ENCODE measurements at places on chromosomes 5 and 9. TPM values are rescaled to one million over a fixed set of nuclear protein-coding genes. Genes with fewer than 3 reads are reported as not detected.

SEMA4D gene
- 53.9 TPM for total RNA-seq

GRCh38 chr5:132083071-132083678, 9.6 kb downstream of the CSF2 start:
- no peak for DNase-seq

DNA sequence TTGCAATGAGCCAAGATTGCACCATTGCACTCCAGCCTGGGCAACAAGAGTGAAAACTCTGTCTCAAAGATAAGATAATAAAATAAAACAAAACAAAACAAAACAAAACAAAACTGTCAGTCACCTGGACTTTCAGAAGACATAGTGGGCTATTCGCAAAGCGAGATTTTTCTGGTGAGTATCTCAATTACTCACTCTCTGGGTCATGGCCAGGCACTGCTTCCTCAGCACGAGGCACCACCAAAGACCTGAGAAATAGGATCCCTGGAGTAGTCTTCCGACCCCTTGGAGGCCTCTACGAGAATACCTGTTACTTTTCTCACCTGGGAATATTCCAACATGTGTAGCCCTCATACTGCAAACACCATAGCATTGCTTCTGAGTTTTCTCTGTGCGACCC, 201.7 kb upstream of the ZNF618 start:
- DNase-seq, result no peak

GRCh38 chr5:178441486-178442270, 148.5 kb downstream of the COL23A1 start:
- DNase-seq, result no peak

OR2V1 gene
- total RNA-seq, result not detected

DNA sequence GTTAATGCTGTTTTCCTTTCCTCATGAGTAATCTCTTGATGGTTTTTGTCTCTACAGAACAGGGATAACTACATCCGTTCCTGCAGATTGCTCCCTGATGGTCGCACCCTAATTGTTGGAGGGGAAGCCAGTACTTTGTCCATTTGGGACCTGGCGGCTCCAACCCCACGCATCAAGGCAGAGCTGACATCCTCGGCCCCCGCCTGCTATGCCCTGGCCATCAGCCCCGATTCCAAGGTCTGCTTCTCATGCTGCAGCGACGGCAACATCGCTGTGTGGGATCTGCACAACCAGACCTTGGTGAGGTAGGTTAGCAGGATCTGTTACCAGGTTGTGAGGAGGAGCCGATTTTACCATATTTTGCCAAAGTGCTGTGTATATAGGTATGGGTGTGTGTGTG, 148.2 kb downstream of the TLE4 start:
- DNase-seq, result no peak

SHROOM1 gene
- 0.54 TPM for total RNA-seq

- DNase-seq, result peak; percentile 29
These were observed 590 bp downstream of the RASGRF2 start for GRCh38 chr5:80960531-80961375.

GRCh38 chr5:31382051-31382878, 149.6 kb downstream of the DROSHA start:
- no peak for DNase-seq

DNA sequence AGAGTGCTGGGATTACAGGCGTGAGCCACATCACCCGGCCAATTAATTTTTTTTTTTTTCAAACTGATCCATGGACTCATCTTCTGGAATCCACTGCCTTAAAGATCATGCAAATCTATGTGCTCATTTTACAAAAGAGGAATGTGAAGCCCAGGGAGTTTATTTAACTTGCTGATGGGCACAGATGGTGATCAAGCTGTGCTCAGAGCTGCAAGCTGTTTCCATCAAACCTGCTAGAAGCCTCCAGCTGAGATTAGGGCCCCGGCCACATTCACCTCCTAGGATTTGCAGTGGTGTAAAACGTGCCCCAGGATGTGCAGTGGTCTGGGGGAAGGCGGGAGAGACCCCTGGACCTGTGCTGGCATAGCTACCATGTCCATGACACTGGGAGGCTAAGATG, 56.1 kb upstream of the TUT7 start:
- no peak for DNase-seq

P4HA2 gene
- 0.54 TPM for total RNA-seq

GRCh38 chr5:133675376-133676154, 63.2 kb upstream of the FSTL4 start:
- no peak for DNase-seq

GRCh38 chr5:83752700-83753099, 32.0 kb upstream of the HAPLN1 start:
- no peak for DNase-seq

GRCh38 chr5:6494939-6495338, 46.3 kb downstream of the UBE2QL1 start:
- DNase-seq, result no peak

- DNase-seq, result no peak
These were observed 55.5 kb downstream of the APC start for GRCh38 chr5:112793201-112793600.

GRCh38 chr5:179793468-179794139, at the start of gene LTC4S:
LTC4S (plus strand) TSS chr5:179793986; CDS start chr5:179794081, 95 bp downstream.
- DNase-seq, result peak; percentile 84

COL15A1 gene
- under 0.01 TPM for total RNA-seq

DNA sequence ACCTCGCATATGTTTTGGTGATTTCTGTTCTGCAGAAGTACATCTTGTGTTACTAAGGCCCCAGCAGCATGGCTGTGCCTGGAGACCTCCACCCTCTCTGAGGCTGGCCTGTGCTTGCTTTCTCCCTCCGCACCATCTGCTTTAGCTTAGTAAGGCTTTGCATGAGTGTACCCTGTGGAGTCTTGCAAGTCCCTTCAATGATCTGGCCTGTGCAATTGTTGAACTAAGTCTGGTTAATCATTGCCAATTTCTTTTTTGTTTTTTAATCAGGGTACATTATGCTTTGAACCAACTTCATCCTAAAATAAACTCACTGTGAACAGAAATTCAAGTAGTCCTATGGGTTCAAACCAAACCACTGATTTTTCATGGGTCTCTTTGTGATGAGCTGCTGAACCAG, 32.3 kb downstream of the ACOT12 start:
- DNase-seq, result no peak

- DNase-seq, result no peak
These were observed 5.3 kb upstream of the BARHL1 start for GRCh38 chr9:132577119-132577518.

PHYHD1 gene
- 3.2 TPM for total RNA-seq

DNA sequence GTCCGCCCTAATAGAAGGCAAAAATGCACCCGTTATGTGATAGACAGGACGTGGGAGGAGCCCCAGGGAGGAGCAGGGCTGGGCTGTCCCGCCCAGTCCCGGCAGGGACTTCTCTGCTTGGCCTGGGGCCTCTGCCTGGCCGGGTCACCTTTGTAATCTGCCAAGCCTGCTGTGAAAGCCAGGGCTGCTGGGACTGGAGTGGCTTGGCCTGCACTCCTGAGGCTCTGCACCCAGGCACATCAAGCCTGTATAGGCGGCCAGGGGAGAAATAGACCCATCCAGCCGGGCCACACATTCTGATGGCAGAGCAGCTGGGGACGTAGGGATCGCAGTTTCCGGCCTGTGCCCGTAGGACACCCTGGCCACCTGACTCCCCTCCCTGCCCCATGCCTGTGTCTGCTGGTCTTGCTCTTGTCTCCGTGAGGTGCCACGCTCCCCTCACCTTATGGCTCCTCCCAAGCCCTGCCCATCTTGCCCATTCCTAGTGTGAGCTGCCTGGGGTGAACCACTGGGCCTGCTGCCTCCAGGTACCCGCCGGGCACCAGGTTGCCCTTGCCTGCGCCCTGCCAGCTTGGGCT, 28.1 kb downstream of the DYNC2I2 start:
- DNase-seq, result no peak

GRCh38 chr5:144206141-144206540, 35.5 kb downstream of the KCTD16 start:
- no peak for DNase-seq

GABRB2 gene
- under 0.01 TPM for total RNA-seq

- DNase-seq, result no peak
These were observed 81.0 kb upstream of the TRIO start for GRCh38 chr5:14062178-14062577.

CYLC2 gene
- not detected for total RNA-seq

- no peak for DNase-seq
These were observed 78.4 kb upstream of the HTR4 start for GRCh38 chr5:148732692-148733091.

- DNase-seq, result no peak
These were observed 215.5 kb upstream of the KCNN2 start for GRCh38 chr5:114146398-114146797.

- DNase-seq, result no peak
These were observed 23.4 kb upstream of the ORM1 start for GRCh38 chr9:114299286-114300152.

- DNase-seq, result no peak
These were observed 139.6 kb downstream of the GABRB2 start for GRCh38 chr5:161406880-161407279.

GRCh38 chr5:71757590-71758543, 38.8 kb downstream of the CARTPT start:
- DNase-seq, result no peak

SPINK5 gene
- not detected for total RNA-seq

GRCh38 chr5:8844847-8845246, 701.0 kb downstream of the SEMA5A start:
- no peak for DNase-seq

DNA sequence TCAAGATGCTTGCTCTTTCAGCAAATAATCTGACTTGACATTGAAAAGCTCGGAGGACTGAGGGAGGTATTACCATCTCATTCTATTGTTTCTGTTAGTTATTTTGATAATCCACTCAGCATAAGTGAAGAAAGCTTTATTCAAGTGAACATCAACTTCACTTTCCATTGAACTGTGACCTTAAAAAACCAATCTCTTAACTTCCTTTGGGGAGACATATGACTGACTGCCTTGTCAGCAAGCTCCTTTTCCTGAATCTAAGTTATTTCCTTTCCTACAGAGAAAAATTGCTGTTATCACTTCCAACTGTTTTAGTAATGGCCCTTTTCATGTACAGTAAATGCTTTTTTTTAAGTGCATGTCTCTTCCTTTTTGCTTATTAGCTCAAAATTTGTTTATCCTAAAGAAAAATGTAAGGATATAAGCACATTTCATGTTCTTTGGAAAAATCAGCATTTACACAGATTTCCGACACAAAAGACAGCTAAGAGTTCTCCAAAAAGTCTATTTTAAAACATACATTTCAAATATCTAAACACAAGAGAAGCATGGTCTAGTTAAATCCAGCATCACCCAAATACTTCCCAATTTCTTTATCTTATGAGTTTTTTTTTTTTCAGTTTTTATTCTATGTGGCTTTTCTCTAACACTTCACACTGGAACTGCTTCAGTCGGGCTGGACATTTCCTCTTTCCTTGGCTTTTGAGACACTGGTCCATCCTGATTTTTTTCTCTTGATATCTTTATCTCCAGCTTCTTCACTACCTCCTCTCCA, 117.9 kb upstream of the DAB2 start:
- no peak for DNase-seq

- DNase-seq, result no peak
These were observed 221.6 kb downstream of the SH3GL2 start for GRCh38 chr9:17800418-17800817.

CDX1 gene
- not detected for total RNA-seq

FKBP15 gene
- total RNA-seq, result 17.8 TPM

- no peak for DNase-seq
These were observed 9.8 kb downstream of the FAM78A start for GRCh38 chr9:131266266-131267229.

DNA sequence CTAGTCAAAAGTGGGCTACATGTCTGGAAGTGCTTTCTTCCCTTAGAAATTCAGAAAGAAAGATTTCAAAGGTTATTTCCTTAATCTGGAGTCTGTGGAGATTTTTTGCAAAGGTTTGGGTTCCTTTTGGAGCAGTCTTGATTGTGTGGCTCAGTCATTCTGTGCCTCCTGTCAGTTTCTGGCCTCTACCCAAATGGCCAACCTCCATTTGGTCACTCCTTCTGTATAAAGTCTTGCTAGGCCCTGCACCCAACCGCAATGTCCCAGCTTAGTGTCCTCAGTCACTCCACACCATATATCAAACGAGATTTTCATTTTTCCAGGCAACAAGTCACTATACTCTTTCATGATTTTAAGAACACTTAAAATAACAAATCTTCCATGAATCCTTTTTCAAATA, 199.6 kb downstream of the NTRK2 start:
- no peak for DNase-seq

FBXW11 gene
- total RNA-seq, result 41.7 TPM

- DNase-seq, result no peak
These were observed 349.9 kb downstream of the EFNA5 start for GRCh38 chr5:107320846-107321245.

DNA sequence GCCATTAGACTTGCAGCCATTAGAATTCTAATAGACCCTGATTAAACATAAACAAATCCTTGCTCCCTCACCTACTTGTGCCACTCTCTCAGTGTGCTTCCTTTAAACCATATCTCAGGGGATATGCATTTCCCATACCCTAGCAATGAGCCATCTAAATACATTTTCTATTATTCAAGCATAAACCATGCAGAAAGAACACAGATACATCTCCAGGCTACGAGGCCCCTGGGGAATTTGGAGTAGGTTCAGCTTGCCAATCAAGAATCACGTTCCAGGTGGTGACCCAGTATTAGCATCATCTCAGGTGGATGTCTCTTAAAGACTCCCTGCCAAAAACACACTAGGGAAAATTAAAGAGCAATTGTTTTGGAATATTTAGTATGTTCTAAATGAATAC, 93.0 kb upstream of the CCL21 start:
- DNase-seq, result no peak

DNA sequence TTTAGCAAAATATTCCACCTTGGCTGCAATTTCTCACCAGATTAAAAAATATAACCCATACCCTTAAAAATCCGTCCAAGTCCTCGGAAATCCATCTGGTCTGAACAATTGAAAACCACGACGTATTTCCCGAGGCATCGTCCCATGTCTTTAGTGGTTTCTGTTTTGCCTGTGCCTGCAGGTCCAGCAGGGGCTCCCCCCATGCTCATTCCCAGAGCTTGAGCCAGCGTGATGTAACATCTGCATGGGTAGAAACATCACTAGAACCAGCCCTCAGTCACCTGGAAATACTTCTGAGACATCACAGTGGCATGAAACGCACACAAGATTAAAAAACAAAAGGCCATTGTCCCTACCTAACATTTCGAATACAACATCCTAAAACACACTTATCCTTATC, 114.0 kb downstream of the DNAH5 start:
- no peak for DNase-seq

SPINK4 gene
- total RNA-seq, result not detected

GRCh38 chr5:36740259-36740898, 134.0 kb downstream of the SLC1A3 start:
- no peak for DNase-seq

SMIM33 gene
- under 0.01 TPM for total RNA-seq

- no peak for DNase-seq
These were observed 1.3 kb downstream of the EEIG1 start for GRCh38 chr9:127979333-127980059.

- DNase-seq, result no peak
These were observed 14.2 kb upstream of the PPP1R2B start for GRCh38 chr5:156835905-156836304.

Data from hematopoietic multipotent progenitor cell (in vitro differentiated cells).